Stimulated activated effector memory CD8-positive, alpha-beta T cell treated with anti-CD3 and anti-CD28 coated beads, Interleukin-12 subunit alpha, Interleukin-12 subunit beta, amount 100 ng/mL, for 72 hours (primary cell): ENCODE measurements at places on chromosomes 6 and 20.

DNA sequence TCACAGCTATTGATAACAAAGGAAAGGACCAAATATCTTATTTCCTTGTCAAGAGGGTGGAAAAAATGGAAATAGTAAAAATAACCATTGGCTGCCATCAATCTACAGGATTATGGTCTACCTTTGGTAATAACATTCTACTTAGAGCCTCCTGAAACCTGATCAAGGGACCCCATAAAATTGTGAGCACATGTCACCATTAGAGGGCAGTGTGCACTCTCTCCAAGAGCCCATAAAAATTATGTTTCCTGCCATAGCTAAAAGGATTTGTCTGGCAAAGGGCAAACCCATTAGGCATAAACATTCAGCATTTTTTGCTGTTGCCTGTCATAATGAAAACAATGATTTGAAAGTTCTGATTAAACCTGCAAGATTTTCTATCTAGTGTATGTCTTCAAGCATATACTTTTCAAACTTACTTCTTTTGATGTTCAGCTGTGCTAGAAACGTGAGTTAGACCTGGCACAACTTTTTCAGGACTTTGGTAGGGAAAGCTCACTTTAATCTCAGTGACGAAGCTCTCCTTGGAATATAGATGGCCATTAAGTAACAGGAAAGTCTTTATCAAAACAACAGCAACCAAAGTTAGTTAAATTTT lies 120.7 kb upstream of the ZFP64 start:
- peak; percentile 59 for DNase-seq

DNA sequence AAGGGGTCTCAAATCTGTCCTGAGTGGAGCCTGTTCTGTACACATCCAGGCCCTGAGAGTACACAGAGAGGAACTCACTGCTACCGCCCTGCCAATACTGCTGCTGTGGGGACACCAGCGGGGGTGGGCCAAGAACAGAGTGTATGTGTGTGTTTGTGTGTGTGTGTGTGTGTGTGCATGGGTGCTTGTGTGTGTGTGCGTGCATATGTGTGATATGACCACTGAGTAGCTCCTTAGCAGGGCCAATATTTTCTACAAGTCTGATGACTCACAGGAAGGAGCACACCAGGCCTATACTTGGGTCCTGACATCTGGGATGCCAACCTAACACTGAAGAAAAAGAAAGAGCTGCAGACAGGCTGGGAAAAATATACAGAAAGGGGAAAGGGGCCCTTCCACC lies 1.4 kb downstream of the RAET1E start:
- DNase-seq, result peak; percentile 45

GRCh38 chr6:140427842-140428241 lies 1053.4 kb upstream of the CITED2 start:
- DNase-seq, result no peak

- DNase-seq, result no peak
Observed at GRCh38 chr6:17483391-17484016, 90.1 kb downstream of the CAP2 start.

DNA sequence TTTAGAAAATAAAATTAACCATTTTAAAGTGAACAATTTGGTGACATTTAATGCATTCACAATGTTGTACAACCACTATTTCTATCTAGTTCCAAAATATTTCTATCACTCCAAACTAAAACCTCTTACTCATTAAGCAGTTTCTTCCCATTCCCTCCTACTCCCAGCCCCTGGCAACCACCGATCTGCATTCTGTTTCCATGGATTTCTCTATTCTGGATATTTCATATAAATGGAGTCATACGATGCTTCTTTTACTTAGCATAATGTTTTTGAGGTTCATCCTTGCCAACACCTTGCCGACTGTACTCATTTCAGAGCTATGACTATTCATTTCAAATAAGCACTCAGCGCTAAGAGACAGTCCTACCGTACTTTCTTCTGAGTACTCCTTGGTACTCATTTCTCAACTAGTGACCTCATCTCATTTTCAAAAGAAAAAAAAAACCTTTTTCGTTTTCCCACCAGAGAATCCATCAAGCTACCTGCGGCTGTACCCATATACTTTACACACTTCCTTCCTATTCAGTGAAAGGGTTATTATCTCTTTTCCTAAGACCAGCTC lies 259.2 kb downstream of the UTRN start:
- DNase-seq, result no peak

DNA sequence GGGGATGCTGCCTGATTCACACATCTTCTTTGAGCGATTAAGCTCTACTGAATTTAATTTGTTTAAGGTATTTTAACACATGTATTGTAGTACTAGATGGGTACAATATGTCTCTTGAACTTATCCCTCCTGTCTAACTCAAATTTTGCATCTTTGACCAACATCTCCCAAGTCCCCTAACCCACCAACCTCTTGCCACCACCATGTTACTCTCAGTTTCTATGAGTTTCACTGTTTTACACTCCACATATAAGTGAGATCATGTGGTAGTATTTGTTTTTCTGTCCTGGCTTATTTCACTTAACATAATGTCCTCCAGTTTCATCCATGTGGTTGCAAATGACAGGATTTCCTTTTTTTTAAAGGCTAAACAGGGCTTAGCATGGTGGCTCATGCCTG lies 38.7 kb upstream of the ENPP4 start:
- DNase-seq, result no peak

DNA sequence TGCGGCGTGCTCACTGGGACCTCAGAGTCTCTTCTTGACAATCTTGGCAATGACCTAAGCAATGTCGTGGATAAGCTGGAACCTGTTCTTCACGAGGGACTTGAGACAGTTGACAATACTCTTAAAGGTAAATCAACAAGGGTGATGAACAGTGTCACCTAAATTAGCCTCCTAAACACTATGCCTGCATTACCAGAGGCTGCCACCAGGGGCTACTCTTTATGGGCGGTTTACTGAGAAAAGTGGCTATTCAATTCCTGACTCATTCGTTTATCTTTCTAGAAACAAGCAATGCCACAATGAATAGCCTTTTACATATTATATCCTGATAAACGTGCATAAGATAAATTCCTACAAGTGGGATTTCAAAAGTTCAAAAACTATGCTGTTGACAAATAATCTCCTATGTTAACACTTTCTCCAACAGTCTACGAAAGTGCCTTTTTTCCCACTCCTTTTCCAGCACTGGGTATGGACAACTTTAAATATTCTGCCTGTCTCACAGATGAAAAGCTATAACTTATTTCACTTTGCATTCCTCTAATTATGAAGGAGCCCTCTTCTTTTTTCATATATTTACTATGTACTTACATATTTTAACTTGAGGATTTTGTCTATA lies 1.3 kb downstream of the BPIFA2 start:
- no peak for DNase-seq

GRCh38 chr6:2715737-2716136 lies 35.0 kb downstream of the MYLK4 start:
- DNase-seq, result no peak
